Esophagus squamous epithelium (tissue), 5 donors: ENCODE measurements at places on chromosomes 1 and 21.

DNA sequence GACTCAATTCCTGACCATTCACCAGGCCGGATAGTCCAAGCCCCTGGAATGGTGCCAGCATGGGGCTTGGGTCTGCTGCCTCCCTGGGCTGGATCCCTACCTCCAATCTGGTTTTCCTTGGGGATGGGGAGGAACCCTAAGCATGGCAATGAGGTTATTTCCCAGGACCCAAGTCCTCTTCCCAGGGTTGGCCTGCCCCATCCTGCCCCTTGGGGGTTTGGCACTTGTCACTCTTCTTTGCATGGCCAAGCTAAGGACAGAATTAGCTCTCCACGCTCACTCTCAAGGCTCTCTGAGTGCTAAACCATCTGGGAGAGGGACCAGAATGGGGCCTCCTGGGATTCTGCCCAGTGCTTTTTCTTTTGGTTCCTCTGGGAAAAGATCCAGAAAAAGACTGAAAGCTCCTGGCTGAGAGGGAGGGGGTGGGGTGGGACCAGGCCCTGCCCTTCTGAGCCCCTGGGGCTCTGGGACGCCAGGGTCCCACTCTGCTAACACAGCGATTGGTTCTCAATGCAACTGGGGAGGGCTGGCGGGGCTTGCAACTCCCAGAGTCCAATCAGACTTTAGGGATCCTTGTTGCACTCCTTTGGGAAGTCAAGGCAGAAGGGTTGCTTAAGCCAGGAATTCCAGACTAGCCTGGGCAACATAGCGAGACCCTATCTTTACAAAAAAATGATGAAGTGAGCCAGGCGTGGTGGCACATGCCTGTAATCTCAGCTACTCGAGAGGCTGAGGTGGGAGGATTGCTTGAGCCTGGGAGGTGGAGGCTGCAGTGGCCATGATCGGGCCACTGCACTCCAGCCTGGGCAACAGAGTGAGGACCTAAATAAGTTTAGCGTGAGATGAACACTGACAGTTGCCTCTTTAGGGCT is 52.7 kb downstream of the DHRS3 start:
- no peak for DNase-seq

DNA sequence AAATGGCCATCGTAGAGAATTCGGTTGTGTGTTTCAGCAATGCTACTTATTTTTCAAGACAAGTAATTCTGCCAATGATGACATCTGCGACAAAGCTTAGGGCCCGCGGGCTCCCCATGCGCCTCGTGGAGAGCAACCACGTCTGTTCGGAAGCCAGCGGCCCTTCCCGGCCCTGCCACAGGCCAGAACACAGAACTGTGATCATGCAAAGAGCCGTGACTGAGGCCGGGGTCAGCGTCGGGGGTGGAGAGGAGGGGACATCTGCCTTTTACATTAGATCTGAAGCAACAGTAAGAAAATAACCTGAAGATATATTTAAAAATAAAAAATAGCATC is 103.7 kb downstream of the PGBD5 start:
- no peak for DNase-seq

DNA sequence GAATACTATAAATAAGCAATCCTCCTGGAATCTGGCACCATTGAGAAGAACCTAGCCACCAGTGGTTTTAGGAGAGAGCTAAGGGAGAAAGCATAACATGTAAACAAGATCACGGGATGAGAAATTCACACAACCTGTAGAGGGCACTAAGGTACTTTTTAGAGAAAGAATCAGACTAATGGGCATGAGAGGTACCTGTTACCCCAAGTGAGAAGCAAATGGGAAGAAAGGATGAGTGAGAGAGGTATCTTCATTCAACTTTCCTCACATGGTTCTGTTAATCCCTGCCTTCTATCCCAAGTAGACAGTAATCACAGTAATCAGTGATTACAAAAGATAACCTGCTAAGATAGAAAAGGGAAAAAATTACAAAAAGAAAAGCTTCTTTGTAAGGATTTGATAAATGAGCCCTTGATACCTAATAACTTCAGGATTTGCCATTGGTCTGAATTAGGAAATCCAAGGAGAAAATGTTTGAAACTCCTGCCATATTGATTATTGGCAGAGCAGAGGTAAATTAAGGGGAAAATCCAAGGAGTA is 251.1 kb upstream of the ADGRL2 start:
- no peak for DNase-seq

DNA sequence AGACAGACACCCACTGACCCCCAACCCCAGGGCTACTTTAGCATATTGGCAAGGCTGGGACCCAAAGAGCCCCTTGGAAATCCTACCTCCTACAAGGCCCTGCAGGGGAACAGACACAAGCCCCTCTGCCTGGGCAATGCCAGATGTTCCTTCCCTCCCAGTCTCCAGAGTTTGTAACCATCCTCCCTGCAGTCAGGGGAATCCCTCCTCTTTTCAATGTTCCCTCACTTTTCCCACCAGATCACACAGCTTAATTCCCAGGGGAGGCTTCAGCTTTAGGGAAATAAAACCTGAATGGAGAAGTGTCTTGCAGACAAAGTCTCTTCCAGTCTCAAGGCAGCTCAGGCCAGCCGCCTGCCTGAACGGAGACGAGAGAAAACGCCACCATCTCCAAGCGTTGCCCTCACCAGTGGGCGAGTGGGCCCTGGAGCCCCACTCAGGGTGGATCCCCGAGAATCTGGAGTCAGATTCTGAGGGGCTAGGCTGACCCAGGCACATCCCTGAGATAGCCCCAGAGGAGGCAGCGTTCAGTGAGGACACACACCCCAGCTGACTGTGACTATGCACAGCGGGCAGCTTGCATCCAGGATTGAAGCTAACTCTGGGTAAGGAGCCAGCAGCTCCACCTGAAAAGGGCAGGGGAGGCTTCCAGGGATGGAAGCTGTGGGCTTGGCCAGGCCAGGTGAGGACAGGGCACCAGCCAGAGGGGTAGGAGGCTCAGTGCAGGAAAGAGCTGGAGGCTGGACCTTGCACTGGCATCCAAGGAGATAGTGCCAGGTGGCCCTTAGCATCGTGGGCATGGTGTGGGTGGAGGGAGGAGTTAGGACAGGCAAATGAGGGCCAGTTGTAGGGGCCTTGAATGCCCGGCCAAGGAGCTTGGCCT is 44.0 kb upstream of the ZC3H12A start:
- DNase-seq = no peak

DNA sequence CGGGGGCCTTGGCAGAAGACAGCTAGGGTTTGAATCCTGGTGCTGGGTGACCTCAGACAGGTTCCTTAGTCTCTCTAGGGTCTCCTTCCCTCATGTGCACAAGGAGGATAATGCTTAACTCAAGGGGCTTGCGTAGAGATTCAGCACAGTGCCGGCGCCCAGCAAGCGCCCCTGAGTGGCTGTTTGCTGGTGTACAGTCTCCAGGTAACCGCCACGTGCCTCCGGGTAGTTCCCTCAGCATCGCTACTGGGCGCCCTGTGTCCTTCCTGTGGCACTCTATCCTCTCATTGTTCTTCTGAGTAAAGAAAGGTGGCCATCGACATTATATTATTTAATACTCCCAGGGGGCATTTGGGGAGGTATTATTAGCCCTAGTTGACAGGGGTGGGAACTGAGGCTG is 80.9 kb downstream of the NENF start:
- no peak for DNase-seq

DNA sequence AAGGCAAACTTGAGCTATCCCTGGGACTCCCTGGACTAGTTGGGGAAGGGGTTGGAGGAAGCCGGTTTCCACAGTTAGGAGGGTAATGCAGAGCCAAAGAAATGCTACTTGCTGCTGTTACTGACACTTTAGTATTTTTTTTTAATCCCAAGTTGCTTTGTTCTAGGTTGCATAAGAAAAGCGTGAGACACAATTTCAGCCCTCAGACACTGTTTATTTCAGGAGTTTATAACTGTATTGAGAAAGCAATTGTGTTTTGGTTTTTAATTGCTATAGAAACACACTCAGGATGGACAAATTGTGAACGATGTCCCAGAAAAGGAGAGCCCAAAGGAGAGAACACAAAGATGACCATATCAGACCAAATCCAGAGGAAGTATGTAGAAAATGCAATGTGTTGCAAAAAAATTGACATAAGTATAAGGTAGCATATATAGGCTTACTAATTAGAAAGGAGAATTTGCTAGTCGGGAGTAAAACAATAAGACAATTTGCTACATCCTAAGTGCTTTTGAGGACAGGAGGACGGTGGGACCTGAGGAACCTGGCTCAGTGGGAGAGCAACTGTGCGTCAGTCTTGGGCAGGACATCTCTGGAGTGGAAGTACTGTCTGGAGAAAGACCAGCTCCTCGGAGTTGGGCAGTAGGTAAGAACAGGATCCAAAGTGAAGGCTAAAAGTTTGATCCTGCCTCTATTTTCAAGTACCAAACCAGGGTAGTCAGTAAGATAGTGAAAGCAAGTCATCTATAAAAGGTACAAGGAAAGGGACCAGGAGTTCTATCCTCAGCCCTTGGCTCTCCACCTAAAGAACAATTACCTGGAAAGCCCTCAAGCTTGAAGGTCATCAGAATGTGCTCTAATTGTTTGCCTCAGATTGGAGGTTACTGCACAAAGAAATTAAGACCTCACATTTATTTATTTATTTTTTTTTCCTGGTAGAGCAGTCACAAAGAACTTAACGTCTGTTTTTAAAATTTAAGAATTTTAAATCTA is 39.9 kb downstream of the DIPK1A start:
- no peak for DNase-seq

- no peak for DNase-seq
These were observed 135.6 kb downstream of the CYYR1 start for GRCh38 chr21:26437326-26438009.
